ENCODE measurements at places on chromosomes 6 and 20.

DNA sequence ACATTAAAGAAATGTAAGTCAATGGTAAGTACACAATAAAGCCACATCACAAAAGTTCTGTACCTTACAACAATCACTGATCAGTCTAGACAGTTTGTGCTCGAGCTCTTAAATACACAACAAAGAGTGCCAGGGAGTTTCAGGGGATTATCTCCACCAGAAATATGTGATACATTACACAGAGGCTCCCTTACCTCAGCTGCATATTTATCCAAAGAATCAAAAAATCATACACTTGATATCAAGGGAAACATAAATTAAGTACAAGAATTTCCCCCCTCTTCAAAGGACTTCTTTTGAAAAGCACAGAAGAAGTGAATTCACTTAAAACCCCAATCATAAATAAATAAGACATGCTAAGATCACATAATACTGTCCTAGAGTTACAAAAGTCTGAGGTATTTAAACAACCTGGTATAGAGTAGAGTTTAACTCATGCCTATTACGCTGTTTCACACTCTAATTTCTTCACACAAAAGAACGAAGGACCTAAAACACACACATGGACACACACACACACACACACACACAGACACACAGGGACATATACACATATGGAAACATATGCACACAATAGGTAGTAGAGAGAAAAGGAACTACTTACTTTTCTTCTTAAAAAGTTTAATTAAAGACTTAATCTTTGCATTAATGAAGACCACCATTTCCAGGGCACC is 528 bp downstream of the NHSL1 start:
- DNase-seq = no peak

DNA sequence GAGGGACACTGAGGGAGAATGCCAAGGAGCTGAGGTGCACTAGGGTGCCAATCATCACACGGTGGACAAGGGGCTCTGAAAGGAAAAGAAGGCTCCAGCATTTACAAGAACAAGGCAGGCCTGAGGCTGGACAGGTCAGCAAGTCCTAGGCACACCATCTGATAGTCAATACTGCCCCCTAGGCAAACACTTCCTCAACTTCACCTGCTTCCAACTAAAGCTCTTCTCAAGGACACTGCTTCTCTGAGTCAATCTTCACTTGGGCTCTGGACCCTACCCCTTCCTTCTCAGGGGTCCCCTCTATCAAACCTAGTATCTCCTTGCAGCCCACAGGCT is 37.7 kb upstream of the SLC4A11 start:
- DNase-seq = peak; percentile 12

GRCh38 chr6:128057541-128057940 is 156.7 kb upstream of the THEMIS start:
- peak; percentile 3 for DNase-seq

- peak; percentile 94 for DNase-seq
Observed at GRCh38 chr6:166515072-166515810, 71.2 kb downstream of the RAMACL start.

DNA sequence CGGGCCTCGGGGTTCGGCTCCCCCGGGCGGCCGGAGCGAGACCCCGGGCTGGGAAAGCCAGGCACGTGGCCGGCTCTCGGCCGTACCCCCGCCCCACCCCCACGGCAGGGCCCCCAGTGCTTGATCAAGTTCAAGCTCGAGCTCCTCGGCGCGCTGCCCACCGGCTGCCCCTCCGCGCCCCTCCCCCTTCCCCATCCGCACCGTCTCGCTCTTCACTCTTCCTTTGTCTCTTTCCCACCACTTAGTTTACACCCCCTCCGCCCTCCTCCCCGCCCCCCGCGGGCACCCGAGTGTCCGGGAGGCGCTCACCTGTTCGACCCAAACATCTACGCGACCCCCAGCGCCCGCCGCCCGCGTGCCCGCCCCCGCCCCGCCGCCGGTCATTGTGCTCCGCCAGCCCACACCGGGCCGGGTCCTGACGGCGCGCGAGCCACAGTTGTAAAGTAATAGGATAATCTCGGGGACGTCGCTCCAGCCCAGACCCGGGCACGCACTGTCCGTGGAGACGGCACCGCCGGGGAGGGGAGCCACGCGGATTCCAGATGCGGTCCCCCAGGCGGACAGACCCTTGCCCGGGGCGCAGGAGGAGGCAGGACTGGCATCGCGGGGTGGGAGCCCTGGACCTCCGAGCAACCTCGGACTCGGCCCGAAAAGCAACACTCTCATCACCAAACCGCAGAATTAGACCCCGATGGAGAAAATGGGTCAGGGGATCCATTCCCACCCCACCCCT is 100.7 kb downstream of the NOL4L start:
- DNase-seq = no peak

- DNase-seq = peak; percentile 98
Observed at GRCh38 chr6:135851442-135852271, at the start of gene PDE7B. PDE7B (plus strand) TSS chr6:135851701.

- no peak for DNase-seq
Observed at GRCh38 chr6:34633256-34633655, 63.3 kb downstream of the ILRUN start.
